Ascending aorta (tissue), 2 donors: ENCODE measurements at places on chromosomes 1 and 21.

- no peak for DNase-seq
These were observed 473.3 kb downstream of the NEGR1 start for GRCh38 chr1:71809085-71809484.

DNA sequence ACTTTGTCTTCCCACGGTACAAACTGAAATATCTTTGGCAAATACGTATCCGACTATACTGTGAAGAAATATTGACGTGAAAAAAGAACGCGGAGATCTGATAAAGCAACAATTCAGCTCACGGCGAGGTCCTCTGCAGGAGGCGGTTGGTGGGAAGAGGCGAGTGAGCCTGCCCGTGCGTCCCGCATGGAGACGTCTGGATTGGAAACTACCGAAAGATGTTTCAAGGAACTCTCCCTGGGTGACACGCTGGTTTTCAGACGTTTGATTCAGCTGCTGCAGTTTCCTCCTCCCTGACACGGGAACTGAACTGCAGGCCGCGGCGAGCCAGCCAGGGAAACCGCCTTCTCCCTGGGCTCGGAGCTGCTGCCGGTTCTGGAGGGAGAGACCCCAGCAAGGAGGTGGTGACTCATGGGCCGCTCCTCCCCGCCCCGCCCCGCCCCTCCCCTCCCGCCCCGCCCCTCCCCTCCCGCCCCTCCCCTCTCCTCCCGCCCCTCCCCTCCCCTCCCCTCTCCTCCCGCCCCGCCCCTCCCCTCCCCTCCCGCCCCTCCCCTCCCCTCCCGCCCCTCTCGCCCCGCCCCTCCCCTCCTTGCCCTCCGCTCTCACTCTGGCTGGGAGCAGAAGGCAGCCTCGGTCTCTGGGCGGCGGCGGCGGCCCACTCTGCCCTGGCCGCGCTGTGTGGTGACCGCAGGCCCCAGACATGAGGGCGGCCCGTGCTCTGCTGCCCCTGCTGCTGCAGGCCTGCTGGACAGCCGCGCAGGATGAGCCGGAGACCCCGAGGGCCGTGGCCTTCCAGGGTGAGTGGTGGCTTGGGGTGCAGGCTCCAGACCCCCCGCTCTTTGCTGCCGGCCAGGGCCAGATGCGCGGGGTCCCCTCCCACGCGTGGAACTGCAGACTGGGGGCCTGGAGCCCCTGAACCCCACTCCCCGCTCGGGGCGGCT lies at the start of gene COL6A1:
Gene COL6A1, plus strand, starts transcription at position 620 of the 941 bp plus-strand sequence. Its CDS starts 81 bp downstream, at position 701.
- DNase-seq: no peak

DNA sequence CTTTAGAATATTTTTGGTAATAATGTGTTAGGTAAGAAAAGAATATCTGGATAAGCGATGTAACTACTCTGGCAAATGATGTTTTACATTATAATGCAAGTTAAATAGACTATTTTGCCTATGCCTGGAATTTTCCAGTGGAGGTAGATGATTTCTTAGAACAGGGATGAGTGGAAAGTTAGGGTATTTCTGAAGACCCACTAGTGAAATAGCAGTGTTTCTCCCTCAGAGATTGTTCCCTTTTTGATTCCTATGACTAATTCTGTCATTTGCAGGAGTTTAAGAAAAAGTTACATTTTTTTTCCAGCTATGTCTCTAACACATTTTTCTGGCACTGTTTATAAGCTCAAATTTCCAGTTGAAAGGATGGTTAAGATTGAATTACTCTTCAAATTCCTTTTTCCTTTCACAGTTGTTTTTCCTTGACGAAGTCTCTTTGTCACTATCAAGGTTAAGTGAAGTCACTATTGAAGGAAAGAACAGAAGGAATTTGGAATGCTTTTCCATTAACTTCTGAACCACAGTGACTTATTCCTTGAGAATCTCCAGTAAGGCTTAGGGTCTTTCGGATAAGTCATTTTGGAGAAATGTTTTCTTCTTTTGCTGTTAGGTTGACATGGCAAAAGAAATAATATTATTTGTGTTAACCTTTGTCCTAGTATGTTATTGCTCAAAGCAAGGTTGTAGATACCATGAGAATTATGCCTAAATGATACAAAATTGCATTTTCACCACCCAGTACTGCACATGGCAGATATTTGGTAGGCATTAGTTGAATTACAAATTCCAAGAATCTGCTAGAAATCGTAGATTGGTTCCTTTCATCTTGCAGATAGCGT lies 42.9 kb upstream of the ZNF326 start:
- DNase-seq: no peak

DNA sequence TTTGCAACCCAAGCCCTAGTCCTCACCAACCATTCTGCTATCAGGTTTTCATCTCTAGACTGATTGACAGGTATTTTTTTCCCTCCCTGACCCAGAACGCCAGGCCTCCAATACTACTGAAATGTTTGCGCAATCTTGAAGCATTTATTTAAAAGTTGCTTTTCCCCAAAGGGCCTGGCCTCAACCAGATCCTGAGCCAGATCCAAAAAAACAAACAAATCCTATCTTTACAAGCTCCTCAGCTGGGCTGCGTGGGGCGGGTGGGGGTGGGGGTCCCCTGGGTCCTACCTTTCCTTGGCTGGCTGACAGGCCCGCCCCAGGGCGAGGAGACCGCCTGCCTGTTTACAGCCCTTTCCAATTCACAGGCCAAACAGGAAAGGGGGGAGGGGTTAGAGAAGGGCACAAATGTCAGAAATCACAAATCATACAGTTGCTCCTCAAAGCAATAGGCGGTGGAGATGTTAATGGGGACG lies 98.8 kb downstream of the FOXD2 start:
- DNase-seq: no peak

- no peak for DNase-seq
These were observed 29.5 kb downstream of the TUT4 start for GRCh38 chr1:52523376-52523775.

GRCh38 chr21:45281411-45282282 lies 6.0 kb downstream of the POFUT2 start:
- no peak for DNase-seq

DNA sequence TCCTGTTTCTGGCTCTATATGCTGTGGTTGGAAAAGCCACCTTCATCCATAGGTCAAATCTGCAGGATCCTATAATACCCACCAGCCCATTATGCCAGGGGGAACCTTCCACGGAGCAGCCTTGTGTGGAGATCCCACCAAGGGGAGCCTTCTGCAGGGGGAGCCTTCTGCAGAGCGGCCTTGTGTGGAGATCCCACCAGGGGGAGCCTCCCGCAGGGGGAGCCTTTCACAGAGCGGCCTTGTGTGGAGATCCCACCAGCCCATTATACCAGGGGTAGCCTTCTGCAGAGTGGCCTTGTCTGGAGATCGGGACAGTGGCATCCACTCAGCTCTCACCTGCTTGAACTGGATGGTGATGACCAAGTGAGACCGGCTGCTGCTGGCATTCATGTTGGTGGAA lies 85.3 kb downstream of the SCCPDH start:
- DNase-seq: no peak

GRCh38 chr1:15709226-15709625 lies 25.1 kb downstream of the PLEKHM2 start:
- no peak for DNase-seq
